Esophagus squamous epithelium (tissue), 5 donors: ENCODE measurements at places on chromosomes 2 and 18. TPM values are rescaled to one million over a fixed set of nuclear protein-coding genes. Genes with fewer than 3 reads are reported as not detected.

GRCh38 chr2:223654384-223654915, 52.3 kb upstream of the SCG2 start:
- no peak for DNase-seq

The MC2R gene
- not detected for total RNA-seq

GRCh38 chr2:64792300-64792699, 138.6 kb upstream of the SERTAD2 start:
- no peak for DNase-seq

The BUB1 gene
- 8.4 TPM for total RNA-seq
